ENCODE measurements at places on chromosomes 13 and 19.

- DNase-seq = peak; percentile 100
Observed at GRCh38 chr19:54189735-54190502, 539 bp upstream of the MBOAT7 start.

- DNase-seq = no peak
Observed at GRCh38 chr13:75687150-75687763, 51.1 kb downstream of the LMO7 start.

DNA sequence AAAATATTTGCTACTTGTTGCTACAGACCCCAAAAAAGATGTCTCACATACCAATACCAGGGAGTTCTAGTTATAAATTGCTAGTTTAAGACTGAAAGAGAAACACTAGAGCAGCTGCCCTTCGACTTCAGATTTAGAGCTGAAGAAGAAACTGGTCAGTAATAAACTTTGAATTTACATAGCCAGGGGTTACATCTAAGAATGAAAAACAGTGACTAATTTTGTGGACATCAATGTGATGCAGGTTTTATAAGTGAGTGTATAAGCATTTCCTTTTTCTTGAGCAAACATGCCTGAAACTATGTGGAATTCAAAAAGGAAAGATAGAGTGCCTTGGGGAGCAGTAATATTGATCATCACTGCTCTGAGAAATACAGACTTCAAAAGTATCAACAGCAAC is 724.9 kb upstream of the MIR17HG start:
- no peak for DNase-seq

- no peak for DNase-seq
Observed at GRCh38 chr13:59861676-59862075, 302.1 kb downstream of the DIAPH3 start.

DNA sequence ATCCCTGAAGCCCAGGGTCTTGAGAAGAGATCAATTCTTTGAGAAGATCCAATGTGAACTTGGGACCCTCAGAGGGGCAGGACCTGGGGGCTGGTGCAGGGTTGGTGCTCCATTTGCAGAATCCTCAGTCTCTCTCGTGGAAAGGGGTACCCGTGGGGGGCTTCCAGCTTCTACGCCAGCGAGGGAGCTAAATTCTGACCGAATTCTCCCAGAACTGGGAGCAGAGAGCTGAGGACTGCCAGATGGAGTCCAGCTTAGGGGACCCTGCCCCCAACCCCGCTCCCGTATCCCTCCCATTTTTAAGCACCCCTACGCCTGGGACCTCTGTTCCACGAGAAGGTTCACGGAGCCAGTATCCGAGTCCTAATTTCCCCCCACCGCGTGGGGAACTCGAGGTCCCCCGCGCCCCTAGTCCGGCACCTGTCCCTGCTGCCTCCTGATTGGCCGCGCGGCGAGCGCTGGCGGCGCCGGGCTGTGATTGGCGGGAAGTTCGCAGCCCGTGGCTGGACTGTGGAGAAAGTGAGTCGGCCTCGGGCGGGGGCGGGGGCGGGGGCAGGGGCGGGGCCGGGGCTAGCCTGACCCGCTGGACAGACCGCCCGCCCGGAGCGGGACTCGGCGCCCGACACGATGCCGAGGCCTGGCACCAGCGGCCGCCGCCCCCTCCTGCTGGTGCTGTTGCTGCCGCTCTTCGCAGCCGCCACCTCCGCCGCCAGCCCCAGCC is 4.4 kb upstream of the LTBP4 start:
- DNase-seq = no peak

DNA sequence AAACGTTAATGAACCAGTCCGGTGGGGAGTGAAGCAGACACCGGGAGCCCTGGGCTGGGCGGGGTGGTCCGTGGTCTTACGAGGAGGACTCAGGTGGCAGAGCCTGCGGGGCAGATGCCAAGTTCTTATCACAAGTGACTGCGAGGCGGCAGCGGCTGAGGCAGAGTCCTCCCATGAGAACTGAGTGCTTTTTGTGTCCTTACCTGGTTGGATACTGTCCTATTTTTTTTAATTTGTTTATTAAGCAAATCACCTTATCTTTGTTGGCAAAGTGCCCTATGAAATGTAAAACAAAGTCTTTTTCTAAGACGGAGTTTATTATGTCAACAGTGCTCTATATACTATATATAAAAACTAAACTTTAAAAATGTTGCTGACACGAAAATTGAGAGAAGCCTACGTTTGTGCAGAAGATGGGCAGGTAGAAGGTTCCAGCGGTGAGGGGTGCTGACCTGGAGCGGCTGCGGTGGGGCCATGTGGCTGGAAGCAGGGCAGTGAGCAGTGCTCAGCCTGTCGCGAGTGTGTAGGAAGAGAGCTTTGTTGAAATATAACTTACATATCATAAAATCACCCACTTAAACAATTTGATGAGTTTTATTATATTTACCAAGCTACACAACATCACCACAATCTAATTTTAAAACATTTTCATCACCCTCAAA is 82.2 kb downstream of the ATP11A start:
- DNase-seq = no peak

DNA sequence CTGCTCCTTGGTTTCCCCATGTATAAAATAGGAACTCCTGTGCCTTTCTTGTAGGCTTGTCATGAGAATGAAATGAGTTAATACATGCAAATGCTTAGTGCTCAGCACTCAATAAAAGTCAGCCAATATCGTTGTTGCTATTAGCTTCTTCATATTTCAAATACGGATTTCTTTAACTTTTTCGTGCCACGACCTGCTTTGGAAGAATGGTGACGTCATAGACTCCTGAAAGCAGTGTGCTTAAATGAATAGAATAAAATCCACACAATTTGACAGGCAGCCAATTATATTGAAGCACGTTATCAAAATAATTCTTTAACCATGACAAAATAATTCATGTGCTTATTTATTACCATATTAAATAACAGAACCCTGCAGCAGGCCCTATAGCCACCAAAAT is 26.6 kb upstream of the CDC16 start:
- DNase-seq = no peak

DNA sequence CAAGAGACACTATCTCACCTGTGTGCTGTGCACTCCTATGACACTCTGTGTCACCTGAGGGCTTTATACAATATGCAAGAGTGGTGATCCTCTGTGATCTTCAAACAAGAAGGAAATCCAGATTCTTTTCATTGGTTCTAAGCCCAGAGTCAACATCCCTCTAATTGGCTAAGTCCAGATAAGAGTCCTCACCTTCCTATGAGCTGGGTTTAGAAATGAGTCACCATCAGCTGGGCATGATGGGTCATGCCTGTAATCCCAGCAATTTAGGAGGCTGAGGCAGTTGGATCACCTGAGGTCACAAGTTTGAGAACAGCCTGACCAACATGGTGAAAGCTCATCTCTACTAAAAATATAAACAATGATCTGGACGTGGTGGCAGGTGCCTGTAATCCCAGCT is 144.4 kb downstream of the ZNF675 start:
- DNase-seq = no peak

- no peak for DNase-seq
Observed at GRCh38 chr19:35090506-35091214, 25.0 kb upstream of the FXYD3 start.

DNA sequence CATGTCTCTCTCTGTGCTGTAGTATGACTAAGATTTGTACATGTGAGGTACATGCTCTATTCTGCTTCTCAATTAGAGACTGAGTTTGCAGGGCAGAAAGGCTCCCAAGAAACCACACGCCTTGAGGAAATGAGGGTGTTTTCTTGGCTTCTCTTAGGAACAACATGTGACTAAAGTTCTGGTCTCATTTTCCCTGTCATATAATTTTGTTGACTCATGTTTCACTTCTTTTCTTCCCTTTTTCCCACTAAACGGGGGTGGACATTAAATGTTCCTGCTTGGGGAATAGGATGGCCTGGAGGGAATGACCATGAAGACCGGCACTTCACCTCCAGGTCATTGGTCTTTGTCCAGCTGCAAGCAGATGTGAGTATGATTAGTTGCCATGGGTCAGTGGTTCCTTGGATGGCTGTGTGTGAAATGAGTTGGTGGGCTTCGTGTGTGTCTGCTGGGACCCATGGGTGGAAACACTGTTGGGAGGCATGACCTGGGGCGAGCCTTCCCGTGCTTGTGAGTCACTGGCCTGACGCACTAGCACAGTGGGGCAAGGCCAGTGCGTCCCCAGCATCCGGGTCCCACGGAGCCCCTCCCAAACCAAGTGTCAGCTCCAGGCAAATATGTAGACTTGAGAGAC is 56.6 kb downstream of the COL4A1 start:
- DNase-seq = no peak

- no peak for DNase-seq
Observed at GRCh38 chr13:32282096-32282711, 33.0 kb downstream of the ZAR1L start.

GRCh38 chr13:38674208-38674607 is 12.7 kb upstream of the FREM2 start:
- DNase-seq = no peak

DNA sequence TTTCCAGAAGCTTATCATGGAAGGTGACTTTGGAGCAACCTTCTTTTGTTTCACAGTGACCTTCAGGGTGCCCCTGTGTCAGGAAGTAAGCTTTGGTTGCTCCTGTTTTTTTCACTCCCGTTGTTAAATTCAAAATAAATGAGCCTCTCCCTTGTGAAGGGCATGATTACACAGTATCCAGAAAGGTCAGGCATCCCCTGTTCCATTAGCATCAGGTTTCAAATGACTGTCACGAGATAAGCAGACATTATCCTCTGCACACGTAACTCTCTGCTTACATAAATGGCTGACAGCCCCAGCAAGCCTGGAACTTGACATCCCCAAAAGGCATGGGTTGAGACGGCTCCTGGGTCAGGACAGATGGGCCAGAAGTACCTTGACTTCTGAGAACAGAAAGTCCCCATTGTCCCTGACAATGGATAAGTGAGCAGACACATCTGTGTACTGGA is 52.0 kb downstream of the RAB20 start:
- no peak for DNase-seq

- DNase-seq = no peak
Observed at GRCh38 chr13:29844441-29844840, 6.0 kb downstream of the UBL3 start.

GRCh38 chr19:51347209-51347928 is 5.4 kb upstream of the VSIG10L start:
- no peak for DNase-seq

- no peak for DNase-seq
Observed at GRCh38 chr13:36130552-36131221, 495 bp downstream of the DCLK1 start.

DNA sequence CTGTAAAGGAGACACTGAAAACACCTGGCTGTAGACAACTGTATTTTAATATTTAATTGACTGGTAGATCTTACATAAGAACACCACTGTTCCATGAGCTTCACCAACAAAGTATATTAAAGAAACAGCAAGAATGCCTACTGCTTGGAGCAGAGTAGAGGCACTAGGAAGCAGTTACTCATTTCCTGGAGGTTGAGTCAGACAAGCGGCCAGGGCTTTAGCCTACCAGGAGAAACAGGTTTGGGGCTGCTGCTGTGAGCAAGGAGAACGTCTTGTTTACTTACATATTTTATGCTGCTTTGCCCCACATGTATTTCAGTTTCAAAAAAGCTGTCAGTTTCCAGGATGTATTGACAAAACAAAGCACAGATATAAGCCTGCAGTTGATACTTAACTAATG is 33.4 kb downstream of the ALG5 start:
- DNase-seq = no peak

- DNase-seq = peak; percentile 55
Observed at GRCh38 chr19:5131506-5132205, 162.7 kb downstream of the KDM4B start.

DNA sequence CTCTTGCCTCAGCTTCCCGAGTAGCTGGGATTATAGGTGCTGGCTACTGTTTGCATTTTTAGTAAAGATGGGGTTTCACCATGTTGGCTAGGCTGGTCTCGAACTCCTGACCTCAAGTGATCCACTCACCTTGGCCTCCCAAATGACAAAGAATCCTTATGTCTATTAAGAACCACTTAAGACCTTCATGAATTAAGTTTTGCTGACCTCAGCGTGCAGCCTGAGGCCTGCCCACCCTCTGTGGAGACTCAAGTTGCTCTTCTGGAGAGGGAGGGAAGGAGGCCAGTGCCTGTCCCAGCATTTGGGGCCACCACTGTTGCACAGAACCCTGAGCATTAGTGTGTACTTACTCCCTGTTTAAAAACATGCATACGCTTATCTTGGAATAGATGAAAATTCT is 313.3 kb downstream of the FGF9 start:
- no peak for DNase-seq

- no peak for DNase-seq
Observed at GRCh38 chr13:40534456-40534855, 132.0 kb downstream of the FOXO1 start.

DNA sequence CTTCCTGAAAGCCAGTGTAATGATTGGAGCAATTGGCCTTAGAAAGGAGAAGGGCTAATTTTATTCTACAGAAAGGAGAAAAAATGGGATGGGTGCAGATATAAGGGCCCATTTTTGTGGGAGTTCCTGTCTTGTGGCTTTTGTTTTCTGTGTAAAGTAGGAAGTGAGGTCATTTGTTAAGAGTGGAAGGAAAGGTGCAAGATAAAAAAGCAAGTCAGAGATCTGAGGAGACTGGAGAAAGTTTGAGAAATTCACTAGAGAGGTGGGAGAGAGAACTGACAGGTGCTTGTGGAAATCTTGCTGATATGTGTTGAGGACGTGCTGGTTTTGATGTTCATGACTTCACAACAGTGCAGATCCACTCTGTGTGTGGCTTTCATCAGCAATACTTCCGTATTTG is 349.4 kb downstream of the DLEU7 start:
- no peak for DNase-seq

GRCh38 chr13:40453351-40454021 is 213.0 kb downstream of the FOXO1 start:
- DNase-seq = no peak

- no peak for DNase-seq
Observed at GRCh38 chr19:17306285-17306714, 628 bp downstream of the MRPL34 start.

- no peak for DNase-seq
Observed at GRCh38 chr19:43743059-43743458, 11.7 kb downstream of the SMG9 start.

- no peak for DNase-seq
Observed at GRCh38 chr13:114121496-114122126, 10.8 kb downstream of the RASA3 start.

Data from activated CD8-positive, alpha-beta memory T cell treated with anti-CD3 and anti-CD28 coated beads for 1 hour (primary cell).